Activated T-cell treated with anti-CD3 and anti-CD28 coated beads for 1 hour (primary cell): ENCODE measurements at places on chromosomes 4 and X.
A peak's percentile ranks its signal among the peaks of the same experiment; 100 is the strongest.

DNA sequence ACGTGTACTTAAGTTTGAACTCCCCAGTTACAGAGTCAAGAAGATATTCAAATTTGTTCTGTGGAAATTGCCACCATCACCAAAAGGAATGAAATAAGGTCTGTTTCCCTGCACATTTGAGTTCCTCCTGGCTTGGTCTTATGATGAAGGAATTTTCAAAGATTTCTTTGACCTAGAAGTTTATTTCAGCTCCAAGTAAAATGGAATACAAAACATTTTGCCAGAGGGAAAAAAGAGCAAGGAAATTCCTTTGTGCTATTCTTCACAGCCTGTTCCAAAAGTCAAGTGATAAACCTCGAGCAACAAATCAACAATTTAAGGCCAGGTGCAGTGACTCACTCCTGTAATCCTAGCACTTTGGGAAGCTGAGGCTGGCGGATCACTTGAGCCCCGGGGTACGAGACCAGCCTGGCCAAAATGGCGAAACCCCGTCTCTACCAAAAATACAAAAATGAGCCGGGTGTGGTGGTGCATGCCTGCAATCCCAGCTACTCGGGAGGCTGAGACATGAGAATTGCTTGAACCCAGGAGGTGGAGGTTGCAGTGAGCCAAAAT is 3.4 kb downstream of the NKRF start:
- DNase-seq = no peak

GRCh38 chrX:16671005-16671404 is 21.0 kb downstream of the S100G start:
- no peak for DNase-seq

DNA sequence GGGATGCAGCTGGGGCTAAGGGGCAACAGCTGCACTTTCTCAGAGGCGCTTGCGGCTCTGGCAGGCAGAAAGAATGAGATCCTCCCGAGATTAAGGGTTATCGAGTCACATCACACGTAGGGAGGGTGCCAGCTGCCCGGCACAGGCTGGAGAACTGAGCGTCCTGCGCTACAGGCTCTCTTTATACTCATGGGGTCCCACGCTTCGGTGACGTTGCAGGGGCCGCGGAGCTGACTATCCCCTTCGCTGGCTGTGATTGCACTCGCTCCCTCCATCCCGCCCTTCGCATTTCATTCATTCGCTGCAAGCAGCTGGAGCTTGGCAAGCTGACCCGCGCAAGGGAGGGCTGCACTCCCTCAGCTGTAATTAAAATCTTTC is at the start of gene TACR3:
TSS of gene TACR3 (minus strand) at position 156 of the 378 bp plus-strand sequence. CDS start 310 bp downstream, outside the sequence.
- DNase-seq = no peak

DNA sequence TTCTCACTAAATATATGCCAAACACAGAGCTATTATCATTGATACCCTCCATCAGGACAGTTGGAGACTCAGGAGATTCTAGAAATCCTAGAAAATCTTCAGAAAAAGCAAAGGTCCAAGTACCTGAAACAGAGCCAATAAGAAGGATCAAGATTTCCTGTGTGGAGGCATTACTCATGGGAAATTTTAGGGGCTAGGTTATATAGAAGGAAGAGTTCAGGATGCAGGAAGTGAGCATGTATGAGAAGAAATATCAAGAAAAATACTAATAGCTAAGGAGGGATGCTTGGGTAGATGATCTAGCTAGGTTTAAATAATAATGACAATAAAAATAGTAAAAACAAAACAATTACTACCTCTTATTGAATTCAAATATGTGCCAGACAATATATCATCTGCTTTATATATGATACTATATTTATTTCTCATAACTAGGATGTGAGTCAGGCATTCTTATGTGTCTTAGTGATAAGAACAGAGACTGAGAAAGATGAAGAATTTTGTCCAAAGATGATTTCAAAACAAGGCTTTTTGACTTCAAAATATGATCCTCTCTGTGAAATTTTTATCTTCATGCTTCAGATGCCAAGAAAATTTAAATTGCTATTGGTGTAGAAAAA is 66.4 kb upstream of the HHIP start:
- no peak for DNase-seq

- DNase-seq = no peak
These were observed 550.3 kb downstream of the SMARCA1 start for GRCh38 chrX:128973033-128973432.

DNA sequence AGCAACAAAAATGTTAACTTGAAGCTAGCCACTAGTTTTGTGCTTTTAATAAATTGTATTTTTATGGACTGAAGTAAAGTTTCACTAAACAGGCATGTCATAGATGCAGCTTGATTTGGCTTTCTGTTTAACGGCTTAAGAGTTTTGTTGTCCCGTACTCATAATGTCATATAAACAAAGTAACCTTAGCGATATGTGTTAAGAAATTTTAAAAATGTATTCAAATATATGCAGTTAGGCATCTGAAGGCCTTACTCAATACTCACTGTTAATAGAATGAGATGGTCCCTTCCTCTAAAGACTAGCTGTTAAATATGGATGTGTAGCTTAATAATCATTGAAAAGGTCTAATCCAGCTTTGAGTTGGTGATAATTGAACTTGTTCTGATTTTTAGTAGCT is 1.0 kb upstream of the SCLT1 start:
- no peak for DNase-seq

DNA sequence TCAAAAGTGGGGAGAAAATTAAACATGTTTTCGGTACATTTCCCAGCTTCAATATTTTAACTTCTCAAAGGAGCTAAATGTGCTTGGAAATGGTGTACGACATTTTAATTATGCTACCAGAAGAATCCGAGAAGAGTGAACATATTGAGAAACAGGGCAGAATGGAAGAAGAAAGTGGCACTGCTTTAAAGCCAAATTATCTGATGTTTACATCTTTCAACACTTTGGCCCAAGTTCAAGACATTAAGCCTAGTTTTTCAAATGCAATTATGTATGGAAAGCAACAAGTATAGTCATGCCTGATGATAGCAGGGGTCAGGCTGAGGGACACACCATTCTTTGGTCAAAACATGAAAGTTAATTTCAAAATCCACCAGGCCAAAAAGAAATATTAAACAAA is 577.9 kb upstream of the ZFP42 start:
- DNase-seq = no peak

DNA sequence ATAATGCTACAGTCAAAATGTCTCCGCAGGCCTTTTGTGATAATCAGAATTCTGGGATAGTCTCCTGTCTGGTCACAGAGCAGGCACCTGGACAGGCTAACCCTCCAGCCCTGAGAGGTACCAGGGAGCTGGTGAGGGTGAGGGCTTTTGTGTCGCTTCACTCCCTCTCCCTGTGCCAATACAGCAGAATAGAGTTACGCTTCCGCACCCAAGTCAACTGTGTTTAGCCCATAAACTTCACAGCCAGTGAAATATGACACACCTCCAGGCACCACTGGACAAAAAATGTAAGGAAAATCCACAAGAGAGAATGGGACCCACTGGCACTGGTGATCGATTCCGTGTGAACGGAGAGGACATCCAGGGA is 1.3 kb downstream of the GAK start:
- no peak for DNase-seq

DNA sequence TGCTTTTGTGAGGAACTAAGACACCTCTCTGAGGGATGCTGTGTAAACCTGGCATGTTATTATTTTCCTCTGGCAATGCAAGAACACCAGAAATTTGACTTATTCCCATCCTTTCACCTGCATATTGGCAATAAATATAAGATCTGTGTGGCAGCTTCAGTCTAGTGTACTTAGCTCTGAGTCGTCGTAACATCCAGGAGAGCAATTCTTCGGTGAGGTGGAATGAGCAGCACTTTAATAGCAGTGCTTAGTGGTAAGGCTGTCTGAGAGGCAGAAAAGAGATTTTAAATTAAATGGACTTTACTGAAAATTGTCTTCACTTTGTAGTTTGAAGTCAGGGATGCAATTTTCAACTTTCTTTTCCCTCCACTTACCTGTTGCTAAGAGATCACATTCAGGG is 344.9 kb downstream of the PCDH7 start:
- DNase-seq = no peak

DNA sequence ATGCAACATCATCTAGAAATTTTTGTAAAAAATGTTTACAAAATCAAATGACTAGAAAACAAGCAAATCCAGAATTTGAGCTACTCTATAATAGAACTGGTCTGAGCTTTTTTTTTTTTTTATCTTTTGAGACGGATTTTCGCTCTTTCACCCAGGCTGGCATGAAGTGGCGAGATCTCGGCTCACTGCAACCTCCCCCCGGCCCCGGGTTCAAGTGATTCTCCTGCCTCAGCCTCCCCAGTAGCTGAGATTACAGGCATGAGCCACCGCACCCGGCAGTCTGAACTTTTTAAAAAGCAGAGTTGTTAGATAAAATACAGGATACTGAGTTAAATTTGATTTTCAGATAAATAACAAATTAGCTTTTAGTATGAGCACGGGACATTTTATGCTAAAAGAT is 11.0 kb downstream of the SPP1 start:
- DNase-seq = no peak

GRCh38 chrX:19343085-19343534 is 617 bp upstream of the PDHA1 start:
- DNase-seq = no peak

DNA sequence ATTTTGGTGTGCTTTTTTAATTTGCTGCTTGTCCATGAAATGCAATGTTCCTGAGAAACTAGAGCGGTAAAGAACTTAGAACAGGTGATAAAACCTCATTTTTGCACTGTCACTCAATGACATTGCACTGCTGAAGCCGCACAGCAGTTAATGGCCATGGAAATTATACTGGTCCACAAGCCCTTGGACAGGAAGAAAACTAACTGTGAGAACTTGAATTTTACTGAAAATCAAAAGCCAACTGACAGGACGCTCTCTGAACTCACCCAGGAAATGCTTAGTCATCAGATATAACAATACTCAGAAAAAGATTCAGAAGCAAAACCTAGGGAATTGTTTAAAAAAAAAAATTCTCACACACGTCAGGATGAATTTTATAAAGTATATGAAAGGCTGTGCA is 246.4 kb upstream of the SLC7A11 start:
- DNase-seq = no peak

GRCh38 chr4:113761620-113762185 is at the start of gene CAMK2D:
Gene CAMK2D, minus strand, starts transcription at chr4:113761738. Its CDS starts 670 bp downstream, at chr4:113761068.
- DNase-seq = peak; percentile 66

DNA sequence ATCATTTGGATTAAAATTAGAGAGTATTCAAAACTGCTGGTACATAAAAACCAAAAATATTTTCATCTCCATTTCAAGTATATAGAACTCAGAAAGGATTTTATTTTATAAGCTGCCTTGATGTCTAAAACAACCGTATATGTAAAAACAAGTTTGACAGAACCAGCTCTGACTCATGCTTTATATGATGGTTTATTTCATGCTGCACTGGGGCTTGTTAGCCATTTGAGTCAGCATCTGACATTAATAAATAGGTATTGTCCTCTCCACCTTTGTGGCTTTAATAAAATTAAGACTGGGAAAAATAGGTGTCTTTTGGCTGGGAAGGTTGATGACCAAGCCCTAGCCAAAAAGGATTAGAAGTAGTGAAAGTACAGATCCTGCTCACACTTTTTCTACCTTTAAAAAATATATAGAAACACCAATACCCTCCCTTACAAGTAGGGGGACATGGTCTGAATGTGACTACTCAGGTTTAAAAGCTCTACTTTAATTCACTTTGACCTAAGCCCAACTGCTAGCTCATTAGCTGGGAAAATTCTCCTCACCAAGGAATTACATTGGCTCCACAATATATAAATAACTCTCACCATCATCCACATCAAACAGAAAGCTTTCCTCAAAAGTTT is 228.1 kb downstream of the ADAMTS3 start:
- no peak for DNase-seq

DNA sequence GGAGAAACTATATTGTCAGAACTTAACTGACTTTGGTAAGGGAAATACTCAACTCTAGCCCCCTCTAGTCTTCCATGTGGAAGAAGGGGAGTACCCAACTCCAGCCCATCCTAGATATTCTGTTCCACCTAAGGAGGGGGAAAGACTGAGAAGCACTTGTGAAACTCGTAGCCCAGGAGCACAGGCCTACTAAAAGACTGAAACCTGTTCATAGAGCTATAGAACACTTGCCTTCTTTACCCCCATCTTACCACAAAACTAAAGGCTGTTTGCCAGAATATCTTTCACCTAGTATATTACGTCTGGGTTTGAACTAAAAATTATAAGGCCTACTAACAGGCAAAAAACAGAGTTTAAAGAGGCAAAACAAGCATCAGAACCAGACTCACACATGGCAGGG is 15.5 kb downstream of the CLDN22 start:
- DNase-seq = no peak

GRCh38 chr4:145541346-145541745 is 59.7 kb downstream of the SMAD1 start:
- DNase-seq = no peak

- DNase-seq = no peak
These were observed 118.9 kb downstream of the CEP44 start for GRCh38 chr4:174402470-174403176.

- DNase-seq = no peak
These were observed 74.3 kb downstream of the RBM47 start for GRCh38 chr4:40555176-40555900.

GRCh38 chr4:134028421-134028820 is 173.2 kb downstream of the PABPC4L start:
- DNase-seq = no peak

GRCh38 chr4:169313732-169314131 is 43.0 kb upstream of the SH3RF1 start:
- DNase-seq = no peak

GRCh38 chr4:86055898-86056297 is 304.0 kb downstream of the MAPK10 start:
- no peak for DNase-seq

DNA sequence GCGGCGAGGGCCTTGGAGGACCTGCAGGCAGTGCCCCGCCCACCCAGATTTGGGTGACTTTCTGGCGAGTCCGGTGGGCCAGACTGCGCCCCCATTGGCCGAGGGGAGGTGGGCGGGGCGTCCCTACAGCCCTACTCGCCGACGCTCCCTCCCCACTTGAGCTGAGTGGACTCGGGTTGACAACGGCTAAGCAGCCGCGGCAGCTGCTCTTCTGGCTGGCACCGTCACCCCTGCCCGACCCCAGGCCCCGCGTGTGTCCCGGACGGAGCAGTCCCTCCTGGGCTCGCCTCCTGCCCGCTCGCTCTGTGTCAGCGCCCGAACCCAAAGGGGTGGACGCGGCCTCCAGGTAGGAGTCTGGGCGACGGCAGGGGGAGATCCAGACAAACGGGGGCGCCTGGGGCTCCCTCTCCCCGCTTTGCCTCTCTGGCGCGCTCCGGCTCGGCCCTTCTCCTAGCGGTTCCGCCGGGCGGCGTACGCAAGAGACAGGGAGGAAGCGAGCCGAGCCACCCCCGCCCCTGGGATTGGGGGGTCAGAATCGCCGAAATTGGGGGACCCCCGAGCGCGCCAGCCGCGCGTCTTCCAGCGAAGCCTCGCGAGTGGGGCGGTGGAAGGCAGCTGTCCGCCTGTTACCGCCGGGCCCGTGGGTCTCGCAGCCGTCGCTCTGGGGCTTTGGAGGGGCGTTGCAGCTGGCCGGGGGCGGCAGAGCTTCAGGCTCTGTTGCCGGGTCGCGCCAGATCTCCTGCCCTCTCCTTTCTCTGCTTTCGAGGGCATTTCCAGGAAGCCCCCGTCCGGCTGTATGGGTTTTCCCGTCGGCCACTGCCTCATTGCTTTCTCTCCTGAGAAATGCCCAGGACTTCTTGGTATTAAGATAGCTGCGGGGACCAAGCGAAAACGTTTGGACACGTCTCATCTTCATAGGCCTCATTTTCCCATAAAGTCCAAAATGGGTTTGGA is 46.3 kb downstream of the STARD8 start:
- DNase-seq = no peak
